ENCODE measurements at places on chromosomes 12 and 14.

GRCh38 chr14:94403312-94403932 is 15.0 kb upstream of the SERPINA1 start:
- DNase-seq = no peak

GRCh38 chr12:65725376-65725775 is 98.9 kb upstream of the HMGA2 start:
- DNase-seq = no peak

DNA sequence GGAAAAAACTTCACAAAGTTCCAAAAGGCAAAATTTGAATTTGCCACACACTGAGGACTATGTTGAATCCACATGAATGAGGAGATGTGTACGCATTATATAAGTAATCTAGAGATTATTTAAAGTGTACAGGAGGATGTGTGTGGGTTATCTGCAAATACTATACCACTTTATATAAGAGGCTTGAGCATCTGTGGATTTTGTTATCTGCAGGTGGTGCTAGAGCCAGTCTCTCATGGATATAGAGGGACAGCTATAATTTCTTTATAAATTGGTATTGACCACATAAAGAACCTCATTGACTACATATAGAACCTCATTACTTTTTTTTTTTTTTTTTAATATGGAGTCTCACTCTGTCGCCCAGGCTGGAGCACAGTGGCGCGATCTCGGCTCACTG is 32.2 kb upstream of the RXYLT1 start:
- DNase-seq = no peak

DNA sequence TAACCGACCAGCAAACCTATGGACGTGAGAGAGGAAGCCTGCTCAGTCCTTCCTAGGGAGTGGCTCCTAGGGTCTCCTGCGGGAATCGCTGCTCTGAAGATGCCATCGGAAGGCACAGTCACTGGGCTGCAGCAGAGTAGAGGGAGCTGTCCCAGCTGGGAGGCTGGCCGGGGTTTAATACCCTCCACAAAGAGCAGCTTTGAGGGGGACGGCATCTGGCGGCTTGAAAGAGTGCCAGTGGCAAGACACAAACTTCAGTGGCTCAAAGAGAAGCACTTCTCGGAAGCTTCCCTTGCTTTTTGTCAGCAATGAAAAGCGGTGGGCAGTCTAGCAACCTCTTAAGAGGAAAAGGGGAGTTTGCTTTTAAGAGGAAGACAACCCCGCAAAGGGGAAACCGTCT is 114.6 kb downstream of the TMEM132C start:
- no peak for DNase-seq

GRCh38 chr12:115223322-115223721 is 539.3 kb upstream of the TBX3 start:
- DNase-seq = no peak

DNA sequence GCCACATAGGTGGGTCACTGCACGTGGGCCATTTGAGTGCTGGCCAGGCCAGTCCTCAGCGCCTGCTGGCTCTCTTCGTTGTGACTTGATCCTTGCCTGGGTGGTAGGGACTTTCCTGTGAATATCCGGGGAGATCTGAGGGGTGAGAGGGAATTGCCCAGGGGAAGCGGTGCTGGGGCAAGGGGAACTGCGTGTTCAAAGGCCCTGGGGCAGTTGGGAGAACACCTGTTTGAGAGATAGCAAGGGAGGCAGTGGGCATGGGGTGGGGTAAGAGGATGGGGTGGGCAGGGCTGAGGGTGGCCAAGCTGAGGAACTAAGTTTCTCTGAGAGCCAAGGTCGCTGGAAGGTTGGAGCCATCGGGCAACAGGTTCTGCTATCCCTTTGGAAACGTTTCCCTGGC is 25.0 kb downstream of the SETD1B start:
- DNase-seq = no peak

DNA sequence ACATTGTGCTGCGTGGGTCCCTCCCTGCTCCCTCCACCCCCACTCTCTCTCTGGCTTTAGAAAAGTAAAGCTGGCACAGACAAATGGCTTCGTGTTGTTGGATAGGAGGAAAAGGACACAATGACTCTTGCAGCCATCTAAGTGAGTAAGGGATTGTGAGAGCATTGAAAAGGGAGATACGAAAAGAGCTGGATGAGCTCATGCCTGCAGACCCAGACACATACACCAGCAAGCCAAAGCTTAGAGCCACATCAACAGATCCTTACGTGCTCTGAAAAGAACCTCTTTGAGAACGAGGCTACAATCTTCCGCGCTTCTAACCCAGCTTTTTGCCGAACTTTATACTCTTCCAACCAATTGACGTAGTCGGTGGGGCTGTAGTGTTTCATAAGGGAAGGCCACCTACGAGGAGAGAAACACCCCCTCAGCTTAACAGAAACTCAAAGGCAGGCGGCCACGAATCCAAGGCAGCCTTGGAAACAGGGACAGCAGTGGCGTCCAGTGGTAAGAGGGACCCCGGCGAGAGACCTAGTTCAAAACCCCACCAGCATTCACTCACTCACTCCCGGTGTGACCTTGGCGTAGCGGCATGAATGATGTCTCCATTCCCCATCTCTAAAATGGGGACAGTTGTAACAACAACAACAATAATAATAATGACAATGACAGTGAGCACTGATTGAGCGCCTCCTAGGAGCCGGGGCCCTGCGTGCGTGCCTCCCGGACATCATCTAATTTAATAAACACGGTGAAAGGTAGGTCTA is 1.1 kb downstream of the FBXO21 start:
- no peak for DNase-seq

GRCh38 chr12:32868885-32869284 is 27.7 kb downstream of the PKP2 start:
- no peak for DNase-seq

DNA sequence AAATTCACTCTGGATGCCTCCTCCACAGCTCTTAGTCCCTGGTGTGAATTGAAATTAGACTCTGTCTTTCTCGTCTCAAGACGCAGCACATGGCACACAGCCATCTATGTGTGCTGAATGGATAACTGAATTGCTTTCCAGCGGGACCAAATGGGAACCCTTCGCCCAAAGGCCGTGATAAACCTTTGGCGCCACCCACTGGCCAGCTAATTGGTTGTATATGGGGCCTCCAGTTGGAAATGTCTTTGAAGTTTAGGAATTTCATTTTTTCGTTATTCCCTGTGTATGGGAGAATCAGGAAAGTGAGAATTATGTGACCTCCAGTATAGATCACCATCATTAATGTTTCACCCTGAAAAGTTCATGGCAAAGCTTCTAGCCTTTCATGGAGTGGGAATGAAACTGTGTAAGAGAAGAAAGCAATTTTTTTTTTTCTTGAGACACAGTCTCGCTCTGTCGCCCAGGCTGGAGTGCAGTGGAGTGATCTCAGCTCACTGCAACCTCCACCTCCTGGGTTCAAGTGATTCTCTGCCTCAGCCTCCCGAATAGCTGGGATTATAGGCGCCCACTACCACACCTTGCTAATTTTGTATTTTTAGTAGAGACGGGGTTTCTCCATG is 9.8 kb upstream of the HSP90AA1 start:
- DNase-seq = peak; percentile 75

GRCh38 chr14:99727096-99727870 is 43.2 kb downstream of the CYP46A1 start:
- no peak for DNase-seq

- DNase-seq = no peak
These were observed 59.3 kb upstream of the DIO3 start for GRCh38 chr14:101501858-101502615.

- no peak for DNase-seq
These were observed 8.0 kb downstream of the GLIPR1 start for GRCh38 chr12:75488553-75488952.

DNA sequence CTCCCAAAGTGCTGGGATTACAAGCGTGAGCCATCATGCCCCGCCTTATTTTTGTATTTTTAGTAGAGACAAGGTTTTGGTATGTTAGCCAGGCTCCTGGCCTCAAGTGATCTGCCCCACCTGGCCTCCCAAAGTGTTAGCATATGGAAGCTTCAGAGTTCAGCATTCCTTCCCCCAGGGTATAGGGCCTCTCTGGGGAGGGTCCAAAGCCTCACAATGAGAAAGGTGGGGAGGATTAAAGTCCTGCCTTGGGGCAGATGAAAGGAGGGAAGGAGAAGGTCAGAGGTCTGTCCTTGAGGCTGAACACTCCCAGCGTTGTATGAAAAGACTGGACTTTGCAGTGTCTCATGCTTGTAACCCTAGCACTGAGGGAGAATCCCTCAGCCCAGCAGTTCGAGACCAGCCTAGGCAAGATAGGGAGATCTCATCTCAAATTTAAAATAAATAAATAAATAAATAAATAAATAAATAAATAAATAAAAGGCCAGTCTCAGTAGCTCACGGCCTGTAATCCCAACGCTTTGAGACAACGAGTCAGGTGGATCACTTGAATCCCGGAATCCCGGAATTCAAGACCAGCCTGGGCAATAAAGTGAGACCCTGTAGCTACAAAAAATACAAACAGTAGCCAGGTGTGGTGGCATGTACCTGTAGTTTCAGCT is 22.0 kb upstream of the RCOR1 start:
- no peak for DNase-seq

- DNase-seq = peak; percentile 1
These were observed 50.3 kb downstream of the BEGAIN start for GRCh38 chr14:100536721-100537445.
